ENCODE measurements at places on chromosomes 13 and 19. TPM values are rescaled to one million over a fixed set of nuclear protein-coding genes. Genes with fewer than 3 reads are reported as not detected.

GRCh38 chr13:62309904-62310303, 894.3 kb upstream of the PCDH20 start:
- DNase-seq: no peak

DNA sequence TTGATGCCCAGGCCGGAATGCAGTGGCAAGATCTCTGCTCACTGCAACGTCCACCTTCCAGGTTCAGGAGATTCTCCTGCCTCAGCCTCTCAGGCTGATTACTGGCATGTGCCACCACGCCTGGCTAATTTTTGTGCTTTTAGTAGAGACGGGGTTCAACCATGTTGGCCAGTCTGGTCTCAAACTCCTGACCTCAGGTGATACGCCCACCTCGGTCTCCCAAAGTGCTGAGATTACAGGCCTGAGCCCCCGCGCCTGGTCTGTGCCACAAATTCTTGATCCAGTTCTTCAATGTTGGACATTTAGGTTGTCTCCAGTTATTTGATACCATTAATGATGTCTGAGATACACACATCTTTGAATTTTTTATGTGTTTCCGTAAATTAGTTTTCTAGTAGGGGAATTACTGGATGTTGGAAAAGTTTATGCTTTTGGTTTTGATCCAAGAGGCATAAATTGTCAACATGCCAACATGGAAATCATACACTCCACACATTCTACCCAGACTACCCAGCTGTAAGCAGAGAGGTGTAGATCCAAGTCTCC, 525 bp upstream of the COG3 start:
- DNase-seq: no peak

DNA sequence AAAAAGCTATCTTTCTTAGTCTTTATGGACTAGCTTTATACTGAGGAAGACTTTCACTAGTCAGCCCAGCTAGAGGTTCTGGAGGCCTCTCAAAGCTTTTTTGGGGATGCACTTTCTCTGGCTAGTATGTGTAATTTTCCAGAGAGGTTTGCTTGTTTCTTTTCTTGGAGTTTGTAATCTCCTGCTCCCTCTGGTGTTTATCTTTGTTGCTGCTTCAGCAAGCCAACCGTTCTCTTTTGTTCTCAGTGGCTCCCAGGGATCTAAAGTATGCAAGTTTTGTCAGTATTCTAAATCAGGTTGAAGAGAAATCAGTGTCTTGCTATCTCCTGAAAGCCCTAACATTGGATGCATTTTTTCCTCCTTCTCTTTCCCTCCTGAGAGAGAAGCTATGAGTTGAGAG, 121.1 kb upstream of the MYO16 start:
- peak; percentile 29 for DNase-seq

GRCh38 chr19:53388168-53388567, 6.8 kb upstream of the ZNF765 start:
- DNase-seq: peak; percentile 39

- DNase-seq: no peak
These were observed 7.2 kb downstream of the DNAJC15 start for GRCh38 chr13:43030548-43030947.

- peak; percentile 94 for DNase-seq
These were observed 21.0 kb downstream of the SMIM24 start for GRCh38 chr19:3459089-3459881.

GRCh38 chr19:35442091-35442490, 6.0 kb upstream of the FFAR2 start:
- DNase-seq: no peak

GRCh38 chr19:3319643-3320353, 46.6 kb upstream of the NFIC start:
- DNase-seq: no peak

GRCh38 chr19:5504114-5504513, 48.9 kb downstream of the ZNRF4 start:
- no peak for DNase-seq

DNA sequence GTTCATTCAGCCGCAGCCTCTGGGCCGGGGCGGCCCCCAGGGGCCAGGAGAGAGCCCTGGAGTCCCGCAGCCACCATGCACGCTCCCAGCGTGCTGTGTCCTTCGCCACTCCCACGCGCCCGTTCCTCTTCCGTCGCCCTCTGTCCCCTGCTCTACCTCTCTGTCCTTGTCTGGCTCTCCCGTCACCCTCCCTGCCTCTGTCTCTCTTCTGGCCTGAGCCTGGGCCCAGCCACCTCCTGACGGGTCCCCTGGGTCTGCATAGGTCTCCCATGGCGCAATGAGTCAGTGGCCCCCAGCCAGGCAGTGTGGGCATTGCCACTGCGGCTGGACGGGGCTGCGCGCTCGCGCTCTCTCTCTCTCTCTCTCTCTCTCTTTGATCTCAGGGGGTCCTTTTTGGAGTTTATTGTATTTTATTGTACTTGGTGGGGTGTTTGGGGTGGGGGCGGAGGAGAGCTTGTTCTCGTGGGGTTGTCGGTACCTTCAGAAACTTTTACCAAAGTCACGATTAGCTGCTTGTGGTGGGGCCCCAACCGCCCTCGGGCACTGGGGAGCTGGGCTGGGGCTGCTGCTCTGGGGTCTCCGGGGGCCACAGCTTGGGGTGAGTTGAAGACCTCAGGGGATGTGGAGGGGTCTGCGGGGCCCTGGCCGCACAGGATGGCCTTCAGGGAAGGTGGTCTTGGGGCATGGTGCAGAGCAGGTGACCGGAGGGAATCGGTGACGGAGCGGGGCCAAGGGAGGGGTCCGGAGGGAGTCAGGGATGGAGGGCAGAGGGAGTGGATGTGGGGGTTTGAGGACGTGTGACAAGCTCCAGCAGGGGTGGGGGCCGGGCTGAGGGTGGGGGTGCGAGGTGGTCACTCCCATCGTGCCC, 1.7 kb upstream of the TGFBR3L start:
- DNase-seq: no peak

GRCh38 chr13:35157143-35157755, 215.2 kb downstream of the NBEA start:
- peak; percentile 50 for DNase-seq

GRCh38 chr19:45216667-45217066, 28.5 kb downstream of the EXOC3L2 start:
- DNase-seq: no peak

DNA sequence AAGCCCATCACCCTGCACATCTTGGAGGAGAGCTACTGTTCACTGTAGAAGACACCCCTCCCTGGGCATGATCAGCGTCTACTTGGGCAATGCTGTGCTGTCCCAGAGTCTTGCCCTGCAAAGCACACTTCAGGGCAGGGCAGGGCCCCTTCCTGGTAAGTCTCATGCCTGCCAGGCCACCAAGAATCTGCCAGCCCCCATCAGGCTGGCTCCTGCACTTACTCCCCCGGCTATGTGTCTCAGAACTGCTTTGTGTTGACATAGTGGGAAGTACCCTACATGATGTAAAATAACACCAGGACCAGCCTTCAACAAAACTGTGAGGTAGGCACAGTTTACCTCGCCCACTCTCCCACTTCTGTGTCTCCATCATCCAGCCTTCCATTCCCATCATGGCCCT, 27.8 kb upstream of the ATP12A start:
- DNase-seq: no peak

DNA sequence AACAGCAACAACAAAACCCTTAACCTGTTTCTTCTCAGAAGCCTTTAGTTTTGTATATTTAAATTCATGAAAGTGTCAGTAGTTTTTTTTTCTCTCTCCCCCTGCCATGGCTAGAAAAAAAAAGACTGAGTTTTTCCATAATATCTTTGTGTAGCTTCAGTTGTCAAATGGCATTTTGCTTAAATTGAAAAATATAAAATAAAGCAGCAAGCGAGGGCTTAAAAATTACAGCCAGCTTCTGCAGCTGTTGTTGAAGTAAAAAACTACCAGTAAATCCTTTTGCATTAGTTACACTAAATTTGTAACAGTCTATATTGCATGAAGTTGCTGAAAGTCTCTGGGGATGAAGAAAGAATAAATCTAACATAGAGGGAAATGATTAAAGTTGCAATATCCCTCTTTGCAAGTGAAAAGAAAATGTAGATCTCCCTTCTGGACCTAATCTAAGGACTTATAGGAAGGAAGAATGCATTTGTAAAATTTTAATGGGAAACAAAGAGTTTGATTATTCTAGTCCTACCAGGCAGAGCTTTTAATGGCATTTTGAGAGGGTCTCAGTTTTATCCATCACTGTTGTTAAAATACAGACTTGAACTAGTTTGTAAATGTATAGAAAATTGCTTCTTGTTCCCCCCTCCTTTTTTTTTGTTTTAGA, 215.7 kb downstream of the ATP8A2 start:
- DNase-seq: no peak

DNA sequence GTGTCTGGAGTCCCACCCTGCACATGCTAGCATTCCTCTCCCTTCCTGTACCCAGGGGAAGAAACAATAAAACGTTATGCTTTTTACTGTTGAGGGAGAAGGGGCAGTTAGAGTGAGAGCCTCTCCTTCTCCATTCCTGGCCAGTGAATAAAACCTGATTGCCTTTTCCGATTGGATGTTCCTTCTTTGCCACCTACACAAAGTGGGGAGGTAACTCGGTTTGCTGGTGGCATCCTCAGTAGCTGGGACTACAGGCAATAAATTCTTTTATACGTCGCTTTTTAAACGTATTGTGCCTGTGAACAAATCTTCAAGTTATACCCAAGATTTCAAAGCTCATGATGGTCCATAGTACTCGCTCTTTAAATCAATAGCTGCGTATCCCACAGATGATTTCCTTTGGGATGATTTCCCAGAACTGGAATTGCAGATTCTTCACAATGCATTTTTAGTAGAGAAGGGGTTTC, 660 bp upstream of the MVB12A start:
- DNase-seq: no peak

GRCh38 chr19:768424-768823, 17.5 kb downstream of the MISP start:
- peak; percentile 83 for DNase-seq

- no peak for DNase-seq
These were observed 2.7 kb upstream of the MISP start for GRCh38 chr19:748274-748598.

GRCh38 chr13:98097749-98098148, 45.1 kb upstream of the FARP1 start:
- no peak for DNase-seq

- DNase-seq: peak; percentile 1
These were observed 32.8 kb downstream of the TNFSF13B start for GRCh38 chr13:108302279-108302678.

DNA sequence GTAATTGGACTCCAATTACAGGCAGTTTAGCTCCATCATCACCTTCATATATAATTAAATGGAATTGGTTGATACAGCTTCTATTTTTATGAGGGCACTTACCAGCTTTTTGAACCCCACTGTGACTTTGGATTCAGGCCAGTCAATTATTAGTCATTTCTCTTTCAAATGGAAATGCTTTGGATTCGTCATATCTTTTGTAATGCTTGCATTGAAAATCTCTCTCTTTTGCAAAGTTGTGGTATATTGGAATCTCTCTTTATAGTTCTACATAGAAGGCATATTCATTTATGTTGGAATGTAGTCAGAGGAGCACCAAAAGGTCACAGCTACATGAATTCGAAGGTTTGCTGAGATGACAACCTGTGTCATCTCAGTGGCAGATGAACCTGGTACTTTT, 1074.3 kb upstream of the SLC10A2 start:
- DNase-seq: no peak

GRCh38 chr13:92491839-92492238, 734.8 kb upstream of the GPC6 start:
- no peak for DNase-seq

- DNase-seq: no peak
These were observed 3.5 kb downstream of the GPC5 start for GRCh38 chr13:91401920-91402319.

GRCh38 chr13:44787617-44788016, 201.7 kb downstream of the NUFIP1 start:
- no peak for DNase-seq

DNA sequence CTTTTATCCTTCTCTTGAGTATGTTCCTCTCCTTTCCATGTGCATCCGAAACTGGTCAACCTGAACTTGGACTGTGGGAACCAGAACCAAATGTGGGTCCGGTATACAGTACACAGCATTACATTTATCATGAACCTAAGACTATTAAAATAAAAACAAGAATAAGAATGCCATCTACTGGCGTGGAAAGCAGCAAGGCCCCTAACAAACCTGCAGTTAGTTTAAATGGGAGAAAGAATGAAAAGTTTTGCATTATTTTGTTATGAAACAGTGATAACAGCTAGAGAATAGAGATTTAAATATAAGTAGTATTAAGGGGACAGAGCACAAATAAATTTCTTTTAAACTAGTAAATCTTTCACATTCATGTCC, 159.5 kb downstream of the RBM26 start:
- DNase-seq: no peak

DNA sequence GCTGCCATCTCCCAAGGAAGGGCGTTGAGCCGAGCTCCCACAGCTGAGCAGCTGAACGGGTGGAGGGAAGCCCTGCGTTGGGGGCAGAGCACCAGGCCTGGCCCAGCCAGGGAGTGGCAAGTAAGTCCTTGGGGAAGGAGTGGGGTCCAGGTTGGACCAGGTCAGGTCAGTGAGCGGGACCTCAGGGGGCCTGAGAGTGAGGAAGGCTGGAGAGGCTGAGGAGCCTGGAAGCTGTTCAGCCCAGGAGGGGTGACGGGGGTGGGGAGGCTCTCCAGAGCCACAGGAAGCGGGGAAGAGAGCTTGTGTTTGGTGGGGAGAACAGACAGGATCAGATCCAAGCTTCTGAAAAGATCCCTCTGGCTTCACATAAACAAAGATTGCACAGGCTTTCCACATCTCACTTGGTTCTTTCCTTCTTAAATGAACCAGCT, 55.4 kb upstream of the ATP12A start:
- DNase-seq: no peak

- no peak for DNase-seq
These were observed 532.9 kb downstream of the SLITRK6 start for GRCh38 chr13:85266331-85266730.

GRCh38 chr19:46076951-46077814, 36.4 kb upstream of the IGFL4 start:
- DNase-seq: peak; percentile 79

DNA sequence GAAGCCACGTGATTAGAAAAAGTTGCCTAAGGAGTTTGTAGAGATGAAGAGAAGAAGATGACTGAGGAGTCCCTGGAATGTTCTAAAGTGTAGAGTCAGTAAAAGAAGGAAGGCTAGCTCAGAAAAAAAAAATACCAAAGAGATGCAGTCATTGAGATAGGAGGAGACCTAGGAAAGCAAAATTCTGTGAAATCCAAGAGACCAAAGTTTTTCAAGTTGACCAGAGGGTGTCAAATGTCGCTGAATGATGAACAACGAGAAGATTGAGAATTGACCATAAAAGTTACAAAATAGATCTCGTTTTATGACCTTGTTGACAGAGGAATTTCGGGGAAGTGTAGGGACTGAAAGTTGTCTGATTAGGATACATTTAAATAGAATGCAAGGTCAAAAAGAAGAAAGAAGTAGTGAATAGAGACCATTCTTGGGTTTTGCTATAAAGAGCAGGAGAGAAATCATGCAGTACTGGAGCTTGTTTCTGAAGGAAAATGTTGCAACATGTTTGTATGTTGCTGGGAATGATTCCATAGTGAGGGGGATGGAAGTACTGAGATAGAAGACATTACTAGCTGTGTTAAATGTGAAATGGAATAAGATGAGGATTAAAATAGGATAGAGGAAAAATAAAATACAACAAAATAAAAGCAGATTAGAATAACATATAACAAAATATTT, 30.2 kb upstream of the HTR2A start:
- DNase-seq: peak; percentile 9

CNFN gene
- 1.0 TPM for polyA plus RNA-seq

LMO7 gene
- 222 TPM for polyA plus RNA-seq

CGB3 gene
- not detected for polyA plus RNA-seq

TNNT1 gene
- polyA plus RNA-seq: 2.5 TPM

FGF22 gene
- 0.24 TPM for polyA plus RNA-seq

AKT2 gene
- 124 TPM for polyA plus RNA-seq

ASF1B gene
- 12.1 TPM for polyA plus RNA-seq

NAT14 gene
- 40.9 TPM for polyA plus RNA-seq

ZNF773 gene
- polyA plus RNA-seq: 4.3 TPM

FCHO1 gene
- polyA plus RNA-seq: 1.0 TPM

ZFP36 gene
- polyA plus RNA-seq: 45.0 TPM
